Muscle of leg (tissue), 16 donors: ENCODE measurements at places on chromosomes 6 and 20.

GRCh38 chr6:163573503-163574179, 159.1 kb downstream of the QKI start:
- no peak for DNase-seq

DNA sequence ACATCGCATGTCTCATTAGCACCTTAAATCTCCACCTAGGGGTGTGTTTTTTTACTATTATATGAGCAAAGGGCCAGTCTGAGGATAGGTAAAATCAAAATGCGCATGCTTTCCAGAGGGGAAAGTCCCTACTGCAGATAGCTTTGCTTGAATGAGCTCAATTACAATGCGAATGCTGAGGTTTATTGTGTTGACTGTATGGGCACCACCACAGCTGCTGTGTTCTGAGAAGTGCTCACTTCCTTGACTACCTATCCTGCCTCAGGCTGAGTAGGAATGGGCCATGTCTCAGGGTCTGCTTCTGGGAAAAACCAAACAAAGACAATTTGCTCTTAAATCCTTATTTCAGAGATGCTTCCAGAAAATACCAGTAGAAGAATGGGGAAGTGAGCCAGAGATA, 36.6 kb downstream of the MOCS1 start:
- no peak for DNase-seq

DNA sequence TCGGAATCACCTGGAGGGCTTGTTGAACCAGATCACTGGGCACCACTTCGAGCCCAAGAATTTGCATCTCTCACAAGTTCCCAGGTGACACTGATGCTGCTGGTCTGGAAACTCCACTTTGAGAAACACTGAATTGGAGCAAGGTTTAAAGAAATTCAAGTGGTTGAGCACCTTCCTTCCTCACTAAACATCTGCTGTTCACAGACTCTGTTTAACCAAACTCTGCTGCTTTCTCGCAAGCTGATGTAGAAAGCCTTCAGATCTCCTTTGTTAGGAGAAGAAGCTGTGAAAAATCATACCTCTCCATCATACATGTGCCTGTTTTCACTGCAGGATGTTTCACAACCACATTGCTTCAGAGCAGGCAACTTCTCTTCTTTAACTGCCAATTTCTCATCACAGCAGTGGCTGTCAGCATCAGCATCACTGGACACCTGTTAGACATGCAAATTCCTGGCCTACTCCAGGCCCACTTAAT, 87.5 kb upstream of the TOP1 start:
- no peak for DNase-seq

DNA sequence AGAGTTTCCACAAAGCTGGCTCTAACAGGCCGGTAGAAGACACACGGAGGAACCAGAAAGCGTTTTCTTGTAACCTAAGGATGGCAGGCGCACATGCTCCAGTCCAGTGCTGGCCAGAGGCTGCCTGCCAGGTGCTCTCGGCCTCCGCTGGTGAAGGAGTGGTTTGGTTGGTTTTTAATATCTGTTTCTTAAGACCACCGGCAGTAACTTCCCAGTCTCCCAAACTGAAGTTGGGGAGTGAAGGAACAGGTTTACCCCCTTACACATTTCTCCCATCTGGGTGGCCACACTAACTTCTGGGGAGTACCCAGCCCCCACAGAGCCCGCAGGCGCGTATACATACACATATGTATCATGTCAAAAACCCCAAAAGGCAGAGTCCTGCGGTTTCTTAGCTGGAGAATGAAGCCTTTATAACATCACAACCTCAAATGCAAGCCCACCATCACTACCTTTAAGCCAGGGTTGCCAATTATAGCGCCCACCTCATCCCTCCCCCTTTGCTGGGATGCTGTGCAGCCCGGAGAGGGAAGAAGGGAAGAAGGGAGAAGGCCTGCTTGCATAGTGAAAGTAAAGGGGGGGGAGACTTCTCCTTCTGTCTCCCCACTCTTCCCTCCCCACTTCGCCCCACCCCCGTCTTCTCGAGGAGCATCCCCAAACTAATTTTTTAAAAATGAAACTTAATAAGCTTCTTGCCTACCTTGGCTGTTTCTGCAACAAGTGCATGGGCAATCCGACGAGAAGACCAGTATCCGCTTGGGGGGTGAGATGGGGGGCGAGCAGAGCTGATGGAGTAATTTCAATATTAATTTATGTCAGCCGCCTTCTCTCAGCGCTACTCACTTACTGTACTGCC, 1.0 kb downstream of the TRERF1 start:
- peak; percentile 68 for DNase-seq

DNA sequence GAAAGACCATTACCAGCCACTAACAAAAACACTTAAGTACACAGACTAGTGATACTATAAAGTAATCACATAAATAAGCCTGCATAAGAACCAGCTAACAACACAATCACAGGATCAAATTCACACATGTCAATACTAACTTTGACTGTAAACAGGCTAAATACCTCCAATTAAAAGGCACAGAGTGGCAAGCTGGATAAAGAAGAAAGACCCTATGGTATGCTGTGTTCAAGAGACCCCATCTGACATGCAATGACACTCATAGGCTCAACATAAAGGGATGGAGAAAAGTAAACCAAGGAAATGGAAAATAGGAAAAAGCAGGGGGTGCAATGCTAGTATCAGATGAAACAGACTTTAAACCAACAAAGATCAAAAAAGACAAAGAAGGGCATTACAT, 631.8 kb upstream of the NOX3 start:
- no peak for DNase-seq

GRCh38 chr6:5597413-5597812, 336.1 kb downstream of the FARS2 start:
- DNase-seq = peak; percentile 8

GRCh38 chr6:25637211-25637610, 14.8 kb upstream of the SCGN start:
- no peak for DNase-seq
